ENCODE measurements at places on chromosomes 13 and 19.
A peak's percentile ranks its signal among the peaks of the same experiment; 100 is the strongest.

DNA sequence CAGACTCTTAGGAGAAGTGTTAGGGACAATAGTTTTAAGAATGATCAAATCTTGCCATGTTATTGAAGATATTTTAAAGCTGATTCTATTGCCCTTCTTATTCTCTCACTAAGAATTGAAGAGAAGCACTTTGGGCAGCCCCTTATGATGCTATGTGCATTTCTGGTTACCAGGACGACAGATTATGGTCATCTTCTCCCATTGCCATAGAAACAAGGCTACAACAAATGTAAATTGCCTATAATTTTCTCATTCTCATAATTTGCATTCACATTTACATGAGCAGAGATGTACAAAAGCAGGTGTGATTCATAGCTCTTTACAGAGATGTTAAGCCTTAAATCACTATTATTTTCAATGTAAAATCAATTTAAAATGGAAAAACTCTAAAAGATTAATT is 137.3 kb upstream of the PCDH9 start:
- DNase-seq = no peak

DNA sequence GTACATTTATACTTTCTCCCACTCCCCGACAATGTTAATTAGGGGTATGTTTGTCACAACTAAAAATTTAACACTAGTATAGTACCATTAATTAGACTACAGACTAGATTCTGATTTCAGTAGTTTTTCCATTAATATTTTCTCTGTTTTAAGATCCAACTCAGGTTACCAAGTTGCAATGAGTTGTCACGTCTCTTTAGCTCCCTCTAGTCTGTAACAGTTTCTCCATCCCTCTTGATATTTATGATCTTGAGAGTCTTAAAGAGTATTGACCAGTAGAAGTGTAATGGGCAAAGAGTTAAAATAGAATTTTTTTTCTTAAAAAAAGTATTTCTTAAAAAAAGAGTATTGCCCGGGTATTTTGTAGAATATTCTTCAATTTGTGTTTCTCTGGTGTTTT is 598.1 kb downstream of the TBC1D4 start:
- DNase-seq = no peak

DNA sequence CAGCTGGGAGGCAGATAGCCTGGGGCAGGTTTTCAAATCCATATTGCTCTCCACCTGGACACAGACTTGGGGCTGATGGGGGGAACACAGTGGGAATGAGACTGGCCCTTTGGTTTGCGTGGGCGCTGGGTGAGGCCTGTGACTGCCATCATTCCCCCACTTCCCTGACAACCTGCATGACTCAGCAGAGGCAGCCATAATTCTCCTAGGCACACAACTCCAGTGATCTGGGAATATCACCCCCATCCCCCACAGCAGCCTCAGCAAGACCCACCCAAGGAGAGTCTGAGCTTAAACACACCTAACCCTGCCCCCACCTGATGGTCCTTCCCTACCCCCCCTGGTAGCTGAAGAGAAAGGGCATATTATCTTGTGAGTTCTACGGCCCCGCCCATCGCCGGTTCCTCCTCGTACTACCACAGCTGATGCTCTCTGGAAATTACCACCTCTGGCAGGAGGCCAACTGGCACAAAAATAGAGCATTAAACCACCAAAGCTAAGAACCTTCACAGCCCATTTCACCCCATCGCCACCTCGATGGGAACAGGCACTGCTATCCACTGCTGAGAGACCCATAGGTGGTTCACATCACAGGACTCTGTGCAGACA is 71.0 kb downstream of the RNF17 start:
- DNase-seq = no peak

- no peak for DNase-seq
Observed at GRCh38 chr13:23777575-23777870, 111.7 kb downstream of the MIPEP start.

- DNase-seq = no peak
Observed at GRCh38 chr13:110454227-110454859, 107.2 kb downstream of the RAB20 start.

- peak; percentile 60 for DNase-seq
Observed at GRCh38 chr19:29263305-29264135, 50.6 kb upstream of the UQCRFS1 start.

DNA sequence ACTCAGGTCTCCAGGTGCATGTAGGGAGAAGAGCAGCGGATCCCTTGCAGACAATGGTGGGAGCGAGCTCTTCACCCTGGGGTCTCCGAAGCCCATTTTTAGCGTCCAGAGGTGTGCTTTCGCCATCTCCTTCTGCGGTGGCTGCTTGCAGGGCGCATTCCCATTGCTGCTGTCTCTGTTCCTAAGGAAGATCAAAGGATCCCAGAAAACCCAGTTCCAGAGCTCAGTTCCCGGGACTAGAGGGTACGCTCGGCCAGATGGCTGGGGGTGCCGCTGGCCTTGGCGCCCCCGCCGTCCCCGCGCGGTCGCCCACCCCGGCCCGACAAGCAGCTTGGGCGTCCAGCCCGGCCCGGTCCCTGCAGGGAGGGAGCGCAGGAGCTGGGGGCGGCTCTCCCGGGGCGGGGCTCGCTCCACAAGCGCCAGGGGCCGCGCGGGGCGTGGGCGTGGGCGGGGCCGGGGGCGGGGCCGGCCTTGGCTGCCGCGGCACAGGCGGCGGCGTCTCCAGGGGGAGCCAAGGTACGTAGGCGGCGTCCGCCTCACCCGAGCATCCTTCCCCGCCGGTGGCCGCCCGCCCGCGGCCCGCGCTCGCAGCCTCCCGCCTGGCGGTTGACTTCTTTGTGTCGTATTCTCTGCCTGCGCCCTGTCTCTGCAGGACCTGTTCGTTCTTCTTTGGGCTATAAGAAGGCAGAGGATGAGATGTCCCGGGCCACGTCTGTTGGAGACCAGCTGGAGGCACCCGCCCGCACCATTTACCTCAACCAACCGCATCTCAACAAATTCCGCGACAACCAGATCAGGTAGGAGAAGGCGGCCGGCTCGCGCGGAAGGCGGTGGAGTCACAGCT is 96.8 kb downstream of the ATP8A2 start:
- no peak for DNase-seq

- no peak for DNase-seq
Observed at GRCh38 chr19:685454-685931, 9.3 kb downstream of the FSTL3 start.

DNA sequence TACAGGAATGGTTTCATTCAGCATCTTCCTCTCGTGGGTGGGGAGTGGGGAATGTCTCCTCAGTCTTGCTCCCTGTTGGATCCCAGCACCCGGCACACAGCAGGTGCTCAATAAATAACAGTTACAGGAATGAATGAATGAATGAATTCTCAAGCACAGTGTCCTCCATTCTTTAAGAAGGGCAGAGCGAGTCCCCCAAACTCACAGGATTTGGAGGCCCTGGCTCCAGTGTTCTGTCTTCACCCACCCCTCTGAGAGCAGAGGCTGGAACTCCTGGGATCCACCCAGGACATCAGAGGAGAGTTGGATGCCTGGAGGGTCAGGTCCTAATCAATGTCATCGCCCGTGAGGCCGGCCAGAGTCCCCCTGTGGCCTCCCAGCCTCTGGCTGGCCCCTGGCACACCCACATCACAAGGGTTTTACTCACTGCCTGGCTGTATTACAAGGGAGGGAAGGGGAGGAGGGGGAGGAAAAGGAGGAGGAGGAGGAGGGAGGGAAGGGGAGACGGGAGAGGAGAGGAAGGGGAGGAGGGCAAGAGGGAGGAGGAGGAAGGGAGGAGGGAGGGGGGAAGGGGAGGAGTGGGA is 8.7 kb upstream of the CREB3L3 start:
- DNase-seq = no peak

GRCh38 chr19:1449467-1450442 is at the start of gene APC2:
TSS of gene APC2 (plus strand) at chr19:1450121. CDS start at chr19:1453002, 2,881 bp downstream.
- no peak for DNase-seq

DNA sequence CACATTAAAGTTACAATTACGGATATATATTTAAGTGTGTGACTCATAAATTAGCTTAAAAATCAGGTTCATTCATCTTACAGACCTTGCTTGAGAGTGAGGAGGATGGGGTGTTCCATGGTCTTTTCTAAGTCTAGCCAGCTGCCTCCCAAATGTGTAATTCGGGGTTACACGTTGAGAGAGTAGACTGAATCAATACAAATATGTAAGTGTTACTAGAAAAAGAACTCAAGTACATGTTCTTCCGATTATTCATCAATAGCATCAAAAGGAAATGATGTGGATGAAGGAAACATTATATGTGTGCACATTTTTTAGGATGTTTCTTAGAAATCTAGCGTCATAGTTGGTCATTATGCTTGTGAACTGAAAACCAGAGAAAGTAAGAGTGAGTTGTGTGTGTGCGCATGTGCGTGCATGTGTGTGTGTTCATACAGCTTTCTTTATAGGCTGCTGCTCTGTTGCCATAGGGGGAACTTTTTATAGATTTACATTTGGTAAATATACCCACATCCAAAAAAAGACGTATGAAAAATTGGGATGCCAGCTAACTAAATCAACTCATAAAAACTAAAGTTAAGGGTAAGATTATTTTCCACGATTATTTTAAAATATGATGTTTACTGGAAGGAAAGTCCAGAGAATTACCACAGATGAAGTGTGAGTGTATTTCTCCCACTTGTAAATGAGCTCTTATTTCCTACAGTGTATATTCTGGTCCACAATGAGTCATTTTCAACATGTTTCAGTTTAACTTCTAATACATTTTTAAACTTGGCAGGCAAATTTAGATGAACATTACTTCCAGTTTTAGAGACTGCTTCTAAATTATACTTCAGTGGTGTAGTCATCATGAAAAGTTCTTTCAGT is 82.4 kb downstream of the PIBF1 start:
- no peak for DNase-seq
